ENCODE measurements at places on chromosomes 12 and 14. TPM values are rescaled to one million over a fixed set of nuclear protein-coding genes. Genes with fewer than 3 reads are reported as not detected.

DNA sequence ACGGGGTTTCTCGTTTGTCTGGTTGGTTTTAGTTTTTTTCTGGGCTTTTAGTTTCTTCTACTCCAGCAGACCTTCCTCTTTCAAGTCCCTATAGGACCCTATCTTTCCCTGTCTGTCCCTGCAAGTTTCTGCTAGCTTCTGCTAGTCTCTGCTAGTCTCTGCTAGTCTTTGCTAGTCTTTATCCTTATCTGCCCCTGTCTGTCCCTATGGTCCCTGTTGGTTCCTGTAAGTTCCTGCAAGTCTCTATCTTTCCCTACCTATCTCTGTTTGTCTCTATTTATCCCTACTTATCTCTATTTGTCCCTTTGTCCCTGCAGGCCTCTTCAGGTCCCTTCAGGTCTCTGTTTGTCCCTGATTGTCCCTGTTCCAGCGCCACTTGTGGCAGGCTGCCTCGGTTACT, 81.5 kb upstream of the PLEKHG7 start:
- no peak for DNase-seq

- no peak for DNase-seq
These were observed 364.8 kb downstream of the SNAPC1 start for GRCh38 chr14:62126879-62127478.

DNA sequence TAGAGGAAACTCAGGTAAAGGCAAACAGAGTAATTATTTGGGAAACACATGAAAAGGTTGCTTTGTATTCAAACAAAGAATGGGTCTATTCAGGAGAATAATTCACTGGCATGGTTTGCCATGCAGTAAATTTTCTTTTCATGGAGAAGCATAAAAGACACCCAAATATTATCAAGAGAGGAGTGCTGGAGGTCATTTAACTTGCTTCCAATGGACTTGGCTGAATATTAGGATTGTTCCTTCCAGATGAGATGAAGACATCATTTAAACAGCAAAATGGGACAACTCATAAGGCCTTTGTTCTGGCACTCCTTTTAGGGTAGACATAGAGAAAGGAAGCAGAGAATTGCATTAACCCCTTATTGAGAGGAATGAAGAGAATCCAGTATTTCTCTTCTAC, 38.7 kb downstream of the WIF1 start:
- DNase-seq: no peak

Gene SERPINA9
- total RNA-seq: not detected

Measured in T-helper 17 cell (primary cell).